Kidney capillary endothelial cell (primary cell): ENCODE measurements at places on chromosomes 3 and 15.

DNA sequence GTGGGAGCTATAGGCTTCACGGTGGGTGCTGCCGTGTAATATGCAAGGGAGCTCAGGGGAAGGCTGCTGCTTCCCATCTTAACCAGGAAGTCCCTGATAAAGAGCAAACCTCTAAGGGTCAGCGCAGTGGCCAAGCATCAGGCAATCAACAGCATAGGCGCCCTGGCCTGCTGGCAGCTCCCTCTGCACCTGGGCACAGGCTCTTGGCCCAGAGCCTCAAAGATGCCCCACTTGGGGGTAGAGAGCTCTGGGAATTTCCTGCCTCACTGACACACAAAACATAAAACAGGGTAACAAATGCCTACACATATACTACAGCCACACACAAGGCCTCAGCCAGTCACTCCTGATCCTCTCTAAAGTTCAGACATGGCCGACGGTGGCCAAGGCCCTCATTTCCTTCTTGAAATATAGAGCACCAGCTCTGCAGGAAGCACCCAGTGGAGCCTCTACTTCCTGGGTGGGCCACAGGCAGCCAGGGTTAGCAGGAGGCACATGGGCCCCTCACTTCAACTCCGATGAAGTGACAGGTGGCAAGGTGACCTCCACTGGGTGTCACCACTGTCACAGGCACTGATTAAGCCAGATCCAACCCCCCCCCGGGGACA lies 20.5 kb downstream of the SLC41A3 start:
- DNase-seq: no peak

GRCh38 chr3:59406943-59407342 lies 357.1 kb upstream of the CFAP20DC start:
- no peak for DNase-seq

- no peak for DNase-seq
Measured at GRCh38 chr15:89406940-89407607, 72.5 kb upstream of the POLG start.

GRCh38 chr15:35720019-35720418 lies 174.1 kb upstream of the DPH6 start:
- DNase-seq: no peak

GRCh38 chr15:89142423-89142822 lies 54.2 kb downstream of the ABHD2 start:
- DNase-seq: no peak

- no peak for DNase-seq
Measured at GRCh38 chr3:94258851-94259250, 196.0 kb downstream of the NSUN3 start.

DNA sequence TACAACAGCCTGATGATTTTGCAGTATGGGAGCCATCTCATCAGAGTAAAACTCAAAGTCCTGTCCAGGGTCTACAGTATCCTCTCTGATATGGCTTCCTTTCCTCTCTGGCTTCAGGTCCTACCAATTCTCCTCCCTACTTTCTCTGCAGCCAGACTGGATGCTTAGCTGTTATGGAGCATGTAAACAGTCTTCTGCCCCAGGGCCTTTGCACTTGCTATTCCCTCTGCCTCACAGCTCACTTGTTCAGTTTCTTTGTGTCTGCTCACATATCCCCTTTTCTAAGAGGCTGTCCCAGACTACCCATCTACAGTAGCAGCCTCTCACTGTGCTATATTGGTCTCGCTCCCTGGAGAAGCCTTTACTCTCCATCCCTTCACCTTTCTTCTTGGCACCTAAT lies 62.2 kb downstream of the TLNRD1 start:
- DNase-seq: no peak

DNA sequence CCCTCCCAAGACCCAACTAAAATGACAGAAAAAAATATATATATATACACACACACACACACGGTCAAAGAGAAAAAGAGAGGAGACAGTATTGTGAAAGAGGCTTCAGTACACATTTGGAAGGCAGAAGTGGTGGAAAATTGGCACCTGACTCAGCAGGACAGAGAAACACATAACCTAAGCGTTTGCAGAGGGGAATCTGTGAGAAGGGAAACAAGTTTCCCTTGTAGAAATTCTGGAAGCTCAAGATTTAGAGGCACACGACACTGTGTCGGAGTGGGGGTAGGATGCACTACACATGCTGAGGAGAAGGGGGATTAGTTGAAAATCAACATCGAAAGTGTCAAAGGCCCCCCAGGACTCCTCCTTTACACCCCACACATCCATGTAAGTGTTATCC lies 53.1 kb downstream of the PAK2 start:
- DNase-seq: no peak

GRCh38 chr3:113291572-113291971 lies 80.2 kb downstream of the BOC start:
- DNase-seq: no peak

GRCh38 chr3:22933051-22933840 lies 269.9 kb upstream of the UBE2E2 start:
- no peak for DNase-seq

DNA sequence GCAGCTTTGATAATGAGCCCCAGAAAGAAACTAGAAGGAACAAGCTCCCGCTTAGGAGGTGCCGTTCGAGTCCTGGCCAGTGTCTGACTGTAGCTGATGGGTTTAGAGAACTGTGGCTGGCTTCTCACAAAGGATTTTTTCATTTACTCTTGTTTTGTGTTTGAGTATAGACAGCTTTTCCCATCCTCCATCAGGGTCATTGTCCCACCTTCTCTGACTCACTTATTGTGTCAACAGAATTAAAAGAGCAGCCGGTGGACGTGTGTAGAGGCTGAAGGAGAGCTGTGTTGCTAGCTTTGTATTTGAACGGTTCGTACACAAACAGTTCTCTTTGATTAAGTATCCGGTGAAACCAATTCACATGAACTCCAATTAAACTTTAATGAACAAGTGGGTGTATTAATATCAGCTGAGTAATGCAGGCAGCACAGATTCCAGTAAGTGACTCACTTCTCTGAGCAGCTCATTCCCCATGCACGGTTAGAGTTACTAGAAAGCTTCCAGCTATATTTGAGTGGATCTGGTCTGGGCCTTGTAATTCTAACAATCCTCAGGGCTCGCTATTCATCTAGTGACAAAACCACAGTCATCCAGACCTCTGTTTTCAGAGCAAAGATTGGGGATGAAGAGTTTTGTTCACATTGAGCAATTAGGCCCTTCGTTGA lies 141.0 kb downstream of the LPP start:
- peak; percentile 79 for DNase-seq

- no peak for DNase-seq
Measured at GRCh38 chr3:56593455-56594158, 36.6 kb downstream of the CCDC66 start.

GRCh38 chr3:150439657-150440056 lies 31.6 kb downstream of the TSC22D2 start:
- peak; percentile 53 for DNase-seq

DNA sequence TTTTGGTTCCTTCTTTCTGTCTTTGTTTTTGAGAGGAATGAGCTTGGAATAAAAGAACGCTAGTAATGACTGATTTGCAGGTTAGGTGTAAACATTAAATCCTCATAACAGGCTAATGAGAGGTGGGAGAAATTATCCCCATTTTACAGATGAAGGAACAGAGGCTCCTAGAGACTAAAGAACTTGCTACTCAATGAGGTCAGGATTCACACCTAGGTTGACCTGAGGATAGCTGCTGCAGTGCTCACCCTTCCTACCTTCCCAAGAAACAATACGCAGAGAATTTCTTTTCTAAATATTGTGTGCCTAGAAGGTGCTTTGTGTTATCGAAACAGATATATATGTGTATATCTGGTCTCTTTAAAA lies 106.3 kb downstream of the IGF1R start:
- DNase-seq: no peak

DNA sequence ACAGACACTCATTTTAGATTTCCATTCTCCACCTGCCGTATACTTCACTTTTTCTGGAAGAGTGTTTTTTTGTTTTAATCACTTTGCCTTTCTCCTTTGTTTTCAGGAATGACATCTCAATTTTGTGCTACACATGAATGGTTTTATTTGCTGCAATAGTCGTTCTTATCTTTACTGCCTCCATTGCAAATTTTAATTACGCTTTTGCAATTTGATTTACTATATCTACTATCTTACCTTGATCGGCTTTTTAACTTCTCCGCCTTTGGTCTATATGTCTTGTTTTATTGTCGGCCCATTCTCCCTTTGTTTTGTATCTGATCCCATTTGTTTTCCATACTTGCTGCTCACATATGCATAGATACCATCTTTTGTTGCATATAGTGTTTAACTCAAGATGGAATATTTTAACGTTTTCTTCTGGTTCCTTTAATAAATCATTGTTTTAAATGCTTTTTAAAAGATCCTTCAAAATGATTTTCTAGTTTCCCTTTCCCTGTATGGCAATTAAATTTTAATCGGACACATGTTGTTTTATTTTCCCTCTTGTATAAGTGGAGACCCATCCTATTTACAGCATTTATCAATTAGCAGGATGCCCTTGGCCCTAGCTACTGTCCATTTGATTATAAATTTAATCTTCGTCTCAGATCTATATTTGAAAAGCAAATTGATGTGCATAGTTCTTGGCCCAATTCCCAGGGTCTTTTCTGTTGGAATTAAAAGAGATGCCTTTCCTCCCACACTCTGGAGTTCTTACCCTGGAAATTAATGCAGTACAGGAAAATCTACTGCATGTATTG lies 97.2 kb upstream of the CNTN4 start:
- no peak for DNase-seq

- DNase-seq: no peak
Measured at GRCh38 chr3:47782446-47783308, 984 bp upstream of the SMARCC1 start.

- no peak for DNase-seq
Measured at GRCh38 chr15:33419701-33420100, 108.9 kb downstream of the RYR3 start.

DNA sequence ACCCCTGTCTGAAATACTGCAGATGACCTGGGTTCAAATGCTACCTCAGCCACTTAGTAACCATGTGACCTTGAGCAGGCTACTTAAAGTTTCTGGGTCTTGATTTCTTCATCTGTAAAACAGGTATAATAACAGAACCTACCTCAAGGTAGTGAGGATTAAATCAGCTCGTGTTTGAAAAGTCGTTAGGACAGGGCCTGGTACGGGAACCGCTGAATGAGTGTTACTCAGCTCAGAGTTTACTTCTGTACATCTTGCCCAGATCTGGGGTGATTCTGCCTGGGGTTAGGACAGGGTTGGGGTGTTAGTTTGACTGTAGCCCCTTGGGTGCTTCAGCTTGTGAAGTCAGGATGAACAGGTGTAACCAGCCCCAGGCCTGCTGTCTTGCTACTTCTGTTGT lies 1.8 kb downstream of the SEMA4B start:
- no peak for DNase-seq

GRCh38 chr3:127674790-127675189 lies 2.0 kb downstream of the ABTB1 start:
- no peak for DNase-seq

DNA sequence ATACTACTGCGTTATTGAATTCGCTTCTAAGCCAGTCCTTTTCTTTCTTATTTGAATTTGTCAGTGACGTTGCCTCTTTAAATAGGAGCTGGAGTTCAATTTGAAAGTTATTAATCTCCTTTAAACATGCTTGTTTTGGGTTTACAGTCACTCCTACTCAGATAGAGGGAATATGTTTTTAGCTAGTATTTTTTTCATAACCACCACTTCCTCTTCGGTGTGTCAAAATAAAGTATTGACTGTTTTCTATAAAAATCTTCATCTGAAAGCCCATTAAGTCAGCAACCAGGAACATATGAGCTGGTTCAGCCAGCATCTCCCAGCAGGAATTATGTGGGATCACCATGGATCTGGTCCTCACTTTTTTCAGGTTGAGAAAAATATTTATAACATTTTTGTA lies 772.9 kb downstream of the DIPK2A start:
- no peak for DNase-seq

GRCh38 chr3:143851331-143852017 lies 3.2 kb upstream of the SLC9A9 start:
- no peak for DNase-seq

DNA sequence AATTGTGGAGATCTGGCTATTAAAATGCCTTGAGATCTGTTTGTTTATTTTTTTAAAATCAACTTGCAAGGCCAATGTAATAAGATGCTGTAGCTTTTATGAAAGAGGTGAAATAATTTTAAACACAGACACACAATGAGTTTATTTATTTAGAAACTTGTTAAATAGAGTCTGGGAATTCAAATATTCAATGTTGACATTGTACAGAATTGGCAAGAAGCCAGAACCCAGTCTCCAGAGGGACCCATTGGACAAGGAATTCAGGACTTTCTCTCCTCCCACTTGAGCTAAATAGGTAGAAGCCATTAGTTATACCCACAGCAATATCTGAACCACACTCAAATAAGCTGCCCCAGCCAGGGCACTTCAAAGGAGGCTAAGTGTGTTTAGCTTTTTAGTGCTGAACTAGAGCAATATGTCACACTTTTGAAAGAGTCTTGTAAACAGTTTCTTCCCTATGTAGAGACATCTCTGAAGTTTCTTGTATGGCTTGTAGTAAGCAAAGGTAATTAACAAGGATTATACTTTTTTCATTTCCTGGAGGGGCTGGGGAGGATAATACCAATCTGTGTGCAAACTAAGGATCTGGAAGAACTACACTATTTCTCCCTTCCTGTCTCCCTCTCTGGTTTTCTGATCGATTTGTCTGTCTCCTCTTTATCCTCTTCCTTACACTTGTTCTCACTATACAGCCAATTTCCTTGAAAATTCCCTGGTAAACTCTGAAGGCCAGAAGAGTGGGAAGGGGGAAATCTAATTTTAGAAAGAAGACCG lies 6.0 kb downstream of the MECOM start:
- no peak for DNase-seq

DNA sequence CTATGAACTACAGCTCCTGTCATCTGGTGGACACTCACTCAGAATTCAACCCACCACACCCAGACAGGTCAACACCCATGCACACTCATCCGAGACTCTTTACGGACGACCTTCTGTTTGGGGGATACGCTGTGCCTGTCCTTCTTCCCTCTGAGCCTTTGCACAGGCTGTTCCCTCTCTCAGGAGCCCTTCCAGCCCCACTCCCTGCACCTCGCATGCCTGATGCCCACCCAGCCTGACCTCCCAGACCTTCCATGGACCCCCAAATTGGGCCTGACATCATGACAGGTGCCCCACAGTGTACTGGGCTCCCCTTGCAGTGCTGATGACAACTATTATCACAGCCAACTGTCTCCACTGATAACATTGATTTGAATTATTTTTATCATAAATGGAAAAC lies 135.8 kb downstream of the NSMCE3 start:
- no peak for DNase-seq

DNA sequence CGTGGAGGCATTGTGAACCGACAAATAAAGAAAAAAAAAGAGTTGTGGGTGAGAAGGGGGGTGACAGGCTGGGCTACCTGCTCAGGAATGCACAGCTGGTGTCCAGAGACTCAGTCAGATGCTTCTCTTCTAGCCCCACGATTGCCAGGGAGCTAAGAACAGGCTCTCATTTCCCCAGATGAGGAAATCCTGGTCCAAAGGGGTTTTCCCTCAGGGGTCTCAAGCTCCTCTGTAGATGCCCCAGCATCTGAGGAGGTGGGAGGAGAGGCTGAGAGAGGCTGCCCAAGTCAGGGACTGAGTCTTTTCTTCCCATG lies 35.5 kb downstream of the BNC1 start:
- no peak for DNase-seq

DNA sequence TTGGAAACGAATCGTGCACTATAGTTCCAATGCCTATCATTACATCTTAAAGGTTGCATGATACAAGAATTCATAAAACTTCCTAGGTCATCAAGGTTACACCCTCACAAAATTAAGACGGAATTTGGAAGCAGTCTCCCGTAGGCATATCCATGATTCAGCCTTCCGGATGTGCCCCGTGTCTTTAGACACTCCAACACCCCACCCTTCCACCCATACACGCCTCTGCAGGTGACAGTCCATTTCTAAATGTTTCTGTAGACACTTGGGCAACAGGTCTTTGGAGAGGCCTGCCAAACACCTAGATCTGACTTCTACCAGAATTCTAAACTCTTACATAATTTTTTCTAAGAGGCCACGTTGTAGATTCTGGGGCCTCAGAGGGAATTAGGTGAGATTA lies 49.8 kb downstream of the LDHAL6B start:
- DNase-seq: no peak
